ENCODE measurements at places on chromosomes 6 and 20.

DNA sequence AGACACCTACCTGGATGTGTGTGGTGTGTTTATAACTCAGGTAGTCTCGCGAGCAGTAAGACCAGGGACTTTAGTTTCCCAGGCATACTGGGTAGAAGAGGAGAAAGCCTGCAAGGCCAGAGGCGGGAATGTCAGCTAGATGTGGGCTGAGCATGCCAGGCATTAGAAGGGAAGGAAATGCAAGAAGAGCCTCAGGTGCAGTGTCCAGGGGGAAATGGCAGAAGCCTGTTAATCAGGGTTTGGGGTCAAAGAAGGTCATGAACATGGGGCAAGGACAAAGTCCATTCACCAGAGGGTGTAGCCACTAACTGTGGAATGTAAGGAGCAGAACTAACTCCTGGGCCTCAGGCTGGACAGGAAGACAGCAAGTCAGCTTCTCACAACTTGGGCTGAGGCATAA is 305.0 kb downstream of the SMOC2 start:
- no peak for DNase-seq

GRCh38 chr20:35454881-35455609 is at the start of gene CEP250:
Gene CEP250 (plus strand): TSS chr20:35455598. CDS start chr20:35462368, 6,770 bp downstream.
- DNase-seq = peak; percentile 90

- no peak for DNase-seq
Measured at GRCh38 chr6:111916747-111917146, 43.5 kb upstream of the FYN start.

DNA sequence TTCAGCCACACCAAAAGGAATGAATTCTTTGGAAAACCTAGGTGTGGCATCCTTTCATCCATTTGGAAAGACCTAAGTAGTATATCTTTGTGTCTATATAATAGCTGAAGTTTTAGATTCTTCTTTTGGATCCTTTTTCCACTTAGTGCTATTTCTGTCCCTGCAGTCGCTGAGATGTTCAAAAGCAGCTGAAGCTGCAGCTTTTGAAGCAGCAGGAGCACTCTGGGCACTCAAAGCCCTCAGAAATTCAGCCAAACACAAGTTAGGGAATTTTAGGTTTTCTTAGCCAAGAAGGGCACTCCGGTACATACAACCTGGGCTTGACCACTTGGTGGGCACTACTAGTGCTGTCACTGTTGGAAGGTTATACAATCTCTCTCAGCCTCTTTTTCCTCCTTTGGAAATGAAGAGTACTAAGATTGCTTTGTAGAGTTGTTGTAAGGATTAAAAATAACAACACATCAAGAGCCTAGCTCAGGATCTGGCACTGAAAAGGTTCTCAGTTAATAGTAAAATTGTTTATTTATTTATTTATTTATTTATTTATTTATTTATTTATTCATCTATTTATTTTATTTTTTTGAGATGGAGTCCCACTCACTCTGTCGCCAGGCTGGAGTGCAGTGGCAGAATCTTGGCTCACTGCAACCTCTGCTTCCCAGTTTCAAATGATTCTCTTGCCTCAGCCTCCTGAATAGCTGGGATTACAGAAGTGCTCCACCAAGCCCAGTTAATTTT is 71.9 kb upstream of the SLC22A16 start:
- no peak for DNase-seq

DNA sequence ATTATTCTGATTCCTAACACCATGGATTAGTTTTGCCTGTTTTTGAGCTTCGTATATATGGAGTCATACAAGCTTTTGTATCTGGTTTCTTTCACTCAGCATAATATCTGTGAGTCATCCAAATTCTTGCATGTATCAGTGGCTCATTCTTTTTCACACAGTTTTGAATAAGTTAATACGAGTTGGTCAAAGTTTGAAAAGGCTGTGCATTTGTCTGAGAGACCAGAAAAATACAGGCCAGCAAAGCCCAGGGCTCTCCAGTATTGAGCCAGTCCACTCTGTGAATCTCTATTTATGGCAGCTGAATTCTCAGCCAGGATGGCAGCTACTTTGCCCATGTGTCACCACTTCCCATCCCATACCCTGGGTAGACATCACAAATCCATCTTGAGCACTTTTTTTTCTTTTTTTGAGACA is 7.2 kb upstream of the CHMP4B start:
- peak; percentile 66 for DNase-seq

- DNase-seq = no peak
Measured at GRCh38 chr20:25021336-25021735, 28.8 kb upstream of the APMAP start.

GRCh38 chr6:82957868-82958245 is 107.8 kb downstream of the UBE3D start:
- no peak for DNase-seq

- no peak for DNase-seq
Measured at GRCh38 chr6:107102414-107102805, 12.9 kb downstream of the BEND3 start.

GRCh38 chr6:46098678-46099077 is 31.1 kb upstream of the ENPP4 start:
- no peak for DNase-seq

- DNase-seq = no peak
Measured at GRCh38 chr6:6328451-6328850, 8.0 kb upstream of the F13A1 start.

DNA sequence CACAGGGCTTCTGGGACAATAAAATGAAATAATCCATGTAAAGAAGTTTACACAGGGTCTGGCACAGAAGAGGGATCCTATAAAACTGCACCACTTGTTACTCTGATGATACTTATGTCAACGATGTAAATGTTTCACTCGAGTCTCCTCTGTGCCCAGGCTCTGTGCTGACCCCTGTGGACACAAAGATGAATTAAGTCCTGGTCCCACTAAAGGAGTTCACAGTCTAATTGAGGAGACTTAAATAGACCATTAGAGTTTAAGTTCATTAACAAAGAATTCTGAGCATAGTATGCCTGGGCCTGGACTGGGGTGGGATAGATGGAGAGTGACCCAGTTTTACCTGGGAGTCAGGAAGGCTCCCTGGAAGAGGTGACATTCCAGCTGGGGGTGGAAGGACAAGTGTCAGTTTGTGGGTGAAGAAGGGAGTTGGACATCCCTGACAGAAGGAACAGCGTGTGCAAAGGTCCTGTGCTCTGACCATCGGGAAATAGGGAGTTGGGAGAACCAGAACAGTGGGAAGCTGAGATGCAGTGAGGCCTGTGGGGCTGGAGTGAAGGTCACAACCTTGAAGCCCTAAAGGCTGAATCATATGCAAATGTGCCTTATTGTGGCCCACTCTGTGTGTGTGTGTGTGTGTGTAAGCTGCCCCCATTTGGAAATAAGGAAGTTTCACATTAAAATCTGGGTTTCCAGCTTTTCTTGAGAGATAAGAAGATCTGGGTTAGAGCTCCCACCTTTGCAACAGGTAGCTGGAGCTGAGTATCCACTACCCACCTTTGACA is 1.1 kb downstream of the OCSTAMP start:
- DNase-seq = no peak

DNA sequence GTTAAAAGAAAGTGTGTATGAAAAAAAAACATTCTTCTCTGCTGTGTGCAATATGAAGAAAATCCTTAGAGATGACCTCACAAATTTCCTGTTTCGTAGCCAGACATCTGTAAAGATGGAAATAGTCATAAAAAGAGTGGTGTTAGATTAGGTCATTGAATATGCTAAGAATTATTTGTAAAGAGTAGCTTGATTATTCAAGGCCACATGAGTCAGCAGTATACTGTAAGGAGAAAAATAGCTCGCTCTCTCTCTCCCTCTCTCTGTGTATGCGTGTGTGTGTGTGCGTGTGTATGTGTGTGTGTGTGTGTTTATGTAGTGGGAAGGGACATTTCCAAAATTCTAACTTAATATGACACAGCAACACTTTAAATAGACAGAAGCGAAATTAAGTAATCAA is 78.8 kb downstream of the PTCHD4 start:
- DNase-seq = peak; percentile 87

DNA sequence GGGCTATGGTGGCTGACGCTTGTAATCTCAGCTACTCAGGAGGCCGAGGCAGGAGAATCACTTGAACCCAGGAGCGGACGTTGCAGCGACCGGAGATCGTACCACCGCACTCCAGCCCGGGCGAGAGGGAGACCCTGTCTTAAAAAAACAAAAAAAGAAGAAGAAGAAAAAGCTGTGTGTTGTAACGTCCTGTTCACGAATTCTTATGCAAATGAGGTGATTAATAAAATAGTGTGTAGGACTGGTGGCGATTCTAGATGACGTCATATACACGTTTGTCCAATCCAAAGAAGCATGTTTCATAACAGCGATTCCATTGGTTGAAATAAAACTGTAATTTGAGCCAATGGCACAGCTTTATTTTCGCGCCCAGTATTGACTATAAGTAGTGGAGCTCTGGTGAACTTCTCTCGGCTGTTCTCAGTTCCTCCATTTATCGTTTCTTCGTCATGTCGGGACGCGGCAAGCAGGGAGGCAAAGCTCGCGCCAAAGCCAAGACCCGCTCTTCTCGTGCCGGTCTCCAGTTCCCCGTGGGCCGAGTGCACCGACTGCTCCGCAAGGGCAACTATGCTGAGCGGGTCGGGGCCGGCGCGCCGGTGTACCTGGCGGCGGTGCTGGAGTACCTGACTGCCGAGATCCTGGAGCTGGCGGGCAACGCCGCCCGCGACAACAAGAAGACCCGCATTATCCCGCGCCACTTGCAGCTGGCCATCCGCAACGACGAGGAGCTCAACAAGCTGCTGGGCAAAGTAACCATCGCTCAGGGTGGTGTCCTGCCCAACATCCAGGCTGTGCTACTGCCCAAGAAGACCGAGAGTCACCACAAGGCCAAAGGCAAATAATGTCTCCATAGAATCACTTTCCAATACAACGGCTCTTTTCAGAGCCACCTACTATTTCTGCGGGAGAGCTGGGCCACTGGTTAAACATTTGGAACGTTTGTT is 47.0 kb downstream of the OR2B2 start:
- DNase-seq = peak; percentile 97

DNA sequence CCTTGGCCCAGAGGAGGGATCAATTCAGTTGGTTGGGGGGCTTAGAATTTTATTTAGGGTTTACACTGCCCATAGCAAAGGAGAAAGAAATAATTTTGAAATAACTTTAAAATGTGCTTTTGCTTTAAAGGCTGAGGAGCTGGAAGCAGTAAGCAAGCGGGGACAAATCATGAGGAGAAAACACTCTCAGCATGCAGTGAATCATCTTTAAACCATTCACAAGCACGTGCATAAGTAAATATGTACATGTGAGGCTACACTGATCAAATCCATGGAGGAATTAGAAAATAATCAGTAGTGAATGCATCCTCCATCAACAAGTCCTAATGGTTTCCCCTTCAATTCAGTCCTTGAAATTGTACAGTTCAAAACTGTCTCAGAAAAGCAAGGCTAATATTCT is 181.0 kb downstream of the MTFR2 start:
- peak; percentile 82 for DNase-seq

GRCh38 chr6:456358-456867 is 64.9 kb downstream of the IRF4 start:
- no peak for DNase-seq

GRCh38 chr6:26199773-26200764 is 112.8 kb downstream of the HFE start:
- no peak for DNase-seq

DNA sequence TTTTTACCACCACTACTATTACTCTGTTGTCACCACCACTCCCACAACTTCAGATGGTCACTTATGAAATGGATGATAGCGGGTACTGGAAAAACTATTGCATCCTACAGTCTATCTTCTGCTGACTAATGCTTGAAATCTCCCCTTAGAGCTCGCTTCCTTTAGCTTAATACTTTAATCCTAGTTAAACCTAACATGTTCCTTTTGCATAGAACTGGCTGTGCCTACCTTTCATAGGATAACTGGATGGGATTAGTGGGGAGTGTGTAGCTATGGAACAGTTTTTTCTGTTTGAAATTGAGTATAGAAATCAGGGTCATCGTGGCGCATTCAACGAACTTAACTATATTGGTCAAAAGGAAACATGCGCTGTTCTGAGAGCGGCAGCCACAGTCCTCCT is 294.7 kb downstream of the FARS2 start:
- DNase-seq = no peak

DNA sequence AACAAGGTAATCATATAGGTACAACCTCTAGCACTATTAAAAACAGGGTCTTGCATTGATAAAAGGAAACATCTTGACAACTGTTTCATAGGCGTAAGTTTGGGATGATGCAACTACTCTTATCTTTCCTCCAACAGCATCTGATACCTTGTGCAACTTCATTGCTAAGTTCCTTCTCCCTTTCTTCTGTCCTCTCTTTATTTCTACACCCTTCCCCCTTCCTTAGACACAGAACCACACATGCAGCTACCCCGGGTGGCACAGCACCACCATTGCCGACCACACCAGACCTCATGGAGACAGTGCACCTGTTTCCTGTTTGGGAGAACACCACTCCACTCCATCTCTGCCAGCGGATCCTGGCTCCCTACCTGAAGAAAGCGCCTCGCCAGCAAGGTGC is 14.4 kb downstream of the MYB start:
- DNase-seq = no peak

- DNase-seq = no peak
Measured at GRCh38 chr6:39558591-39559190, 166.5 kb downstream of the KIF6 start.

DNA sequence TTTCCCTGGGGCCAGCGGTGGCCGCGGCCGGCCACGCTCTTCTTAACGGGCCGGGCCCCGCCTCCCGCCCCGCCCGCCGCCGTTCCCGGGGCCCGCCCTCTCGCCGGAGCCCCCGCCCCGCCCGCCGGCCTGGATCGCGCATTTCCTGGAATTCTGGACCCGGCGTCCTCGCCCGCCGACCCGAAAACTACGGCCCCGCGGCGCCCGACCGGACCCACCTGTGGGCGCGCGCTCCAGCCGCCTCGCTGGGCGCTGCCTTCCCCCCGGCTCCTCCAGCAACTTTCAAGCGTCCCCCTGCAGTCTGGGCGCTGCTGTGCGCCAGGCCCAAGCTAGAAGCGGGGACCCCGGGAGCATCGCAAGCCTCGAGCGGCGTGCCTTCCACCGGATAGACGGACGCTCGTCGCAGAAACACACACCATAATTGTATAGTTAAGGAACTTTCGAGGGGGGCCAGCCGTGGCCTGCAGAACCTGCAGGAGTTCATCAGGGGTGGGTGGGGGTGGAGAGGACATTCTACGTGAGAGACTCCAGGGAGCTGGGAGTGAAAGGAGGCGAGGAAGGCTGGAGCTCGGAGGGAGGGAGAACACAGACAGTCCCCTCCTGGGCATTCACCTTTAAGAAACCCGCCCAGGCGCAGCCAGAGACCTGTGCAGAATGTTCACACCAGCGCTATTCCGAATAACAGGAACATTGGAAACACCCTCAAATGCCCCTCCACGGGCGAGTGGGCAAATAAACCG is at the start of gene ADA:
Gene ADA (minus strand): TSS at position 16 of the 740 bp plus-strand sequence. CDS start 92 bp downstream, outside the sequence.
- DNase-seq = peak; percentile 28
